ENCODE measurements at places on chromosomes 5 and 9.

GRCh38 chr5:177362610-177363507 lies 5.1 kb downstream of the RGS14 start:
- peak; percentile 67 for ATAC-seq

DNA sequence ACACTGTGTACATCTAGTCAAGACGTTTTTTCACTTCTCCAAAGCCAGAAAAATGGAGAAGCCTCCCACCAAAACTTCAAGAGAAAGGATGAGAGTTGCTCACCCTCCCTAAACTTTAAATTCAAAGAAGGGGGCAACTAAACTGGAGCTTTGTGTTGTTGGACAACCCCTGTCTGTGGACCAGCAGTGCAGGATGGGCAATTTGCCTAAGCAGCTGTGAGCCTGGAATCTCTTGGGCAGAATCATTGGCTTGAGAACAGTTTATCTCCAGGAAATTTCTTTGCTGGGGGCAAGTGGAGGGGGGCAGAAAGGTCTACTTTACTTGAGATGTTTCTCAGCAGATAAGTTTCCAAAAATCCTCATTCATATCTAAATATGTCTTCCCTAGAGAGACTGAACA lies 151.8 kb downstream of the MUSK start:
- no peak for ATAC-seq

GRCh38 chr5:142507531-142508372 lies 178.1 kb downstream of the FGF1 start:
- ATAC-seq: peak; percentile 71

DNA sequence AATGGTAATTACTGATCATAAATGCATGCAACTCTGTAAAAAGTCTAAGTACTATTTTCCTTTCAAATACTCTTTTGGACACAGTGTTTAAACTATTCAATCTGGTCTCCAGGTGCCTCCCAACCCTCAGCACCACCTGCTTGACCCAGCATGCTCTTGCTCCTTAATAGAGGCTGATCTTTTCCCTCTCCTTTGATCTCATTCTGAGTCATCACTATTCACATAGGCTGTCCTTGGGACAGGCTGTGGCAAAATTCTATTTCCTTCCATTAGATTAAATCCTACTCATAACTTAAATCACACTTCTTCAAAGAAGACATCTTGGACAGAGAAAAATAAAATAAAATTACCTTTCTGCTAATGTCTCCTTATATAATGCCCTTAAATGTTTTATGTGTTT lies 199.4 kb upstream of the ST8SIA4 start:
- ATAC-seq: peak; percentile 81

DNA sequence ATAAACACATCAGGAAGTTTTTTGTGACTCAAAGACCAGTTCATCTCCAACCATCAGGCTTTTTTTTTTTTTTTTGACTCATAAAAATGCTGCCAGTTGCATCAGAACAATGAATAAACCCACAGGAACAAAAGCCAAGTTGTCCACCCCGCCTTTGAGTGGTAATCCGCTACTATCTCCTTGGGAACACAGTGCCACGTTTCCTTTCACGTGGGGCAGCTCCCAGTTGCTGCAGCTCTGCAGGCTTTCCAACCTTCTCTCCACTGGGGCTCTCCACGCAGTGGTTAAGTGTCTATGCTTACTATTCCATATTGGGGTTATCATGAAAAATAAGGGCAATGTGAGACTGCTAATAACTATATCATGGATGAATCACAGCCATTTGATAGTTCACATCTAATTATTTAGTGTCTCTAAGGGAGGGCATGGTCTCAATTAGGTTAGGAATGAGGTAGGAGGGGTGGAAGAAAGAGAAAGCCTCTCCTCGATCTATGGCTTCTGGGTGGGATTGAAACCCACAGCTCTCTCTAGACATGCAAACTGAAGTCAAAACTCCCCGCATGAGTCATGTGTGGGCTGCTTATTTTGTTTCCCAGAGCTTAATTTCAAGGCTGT lies 55.8 kb upstream of the ACTBL2 start:
- ATAC-seq: peak; percentile 84

DNA sequence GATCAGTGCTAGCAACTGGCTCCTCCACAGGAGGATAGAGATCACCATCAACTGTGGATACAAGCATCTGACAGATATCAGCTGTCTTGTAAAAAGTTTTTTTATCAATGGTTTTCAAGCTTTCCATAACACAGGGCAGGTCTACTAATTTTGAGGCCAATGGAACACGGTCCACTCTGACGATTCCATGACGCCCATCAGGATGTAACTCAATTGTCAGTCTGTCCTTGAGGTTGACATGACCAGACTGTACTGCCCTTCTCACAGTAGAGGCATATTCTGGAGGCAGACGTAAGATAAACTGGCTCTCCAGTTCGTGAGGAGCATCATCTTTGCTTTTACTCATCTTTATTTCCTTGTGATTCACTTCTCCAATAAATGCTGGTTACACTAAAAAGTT lies 885 bp downstream of the TAF7 start:
- no peak for ATAC-seq

GRCh38 chr5:130715541-130715940 lies 449.5 kb downstream of the HINT1 start:
- no peak for ATAC-seq

DNA sequence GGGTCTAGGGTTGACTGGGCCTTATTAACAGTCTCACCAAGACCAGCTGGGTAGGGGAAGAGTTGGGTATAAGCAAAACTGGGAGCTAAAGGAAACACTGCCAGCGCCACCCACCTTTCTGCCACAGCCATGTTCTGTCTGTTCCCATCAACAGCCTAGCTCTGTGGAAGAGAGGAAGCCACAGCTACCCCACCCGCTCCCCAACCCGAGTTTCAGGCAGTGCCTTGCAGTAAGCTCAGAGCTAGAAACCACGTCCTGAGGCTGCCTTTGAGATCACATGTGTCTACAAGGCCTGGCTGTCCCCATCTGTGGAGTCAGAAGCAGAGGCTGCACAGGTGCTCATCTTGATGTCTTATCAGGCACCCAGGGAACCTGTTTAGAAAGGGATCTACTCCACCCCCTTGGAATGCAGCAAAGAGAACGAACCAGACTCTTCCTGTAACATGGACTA lies 15.3 kb downstream of the HNRNPH1 start:
- peak; percentile 3 for ATAC-seq

DNA sequence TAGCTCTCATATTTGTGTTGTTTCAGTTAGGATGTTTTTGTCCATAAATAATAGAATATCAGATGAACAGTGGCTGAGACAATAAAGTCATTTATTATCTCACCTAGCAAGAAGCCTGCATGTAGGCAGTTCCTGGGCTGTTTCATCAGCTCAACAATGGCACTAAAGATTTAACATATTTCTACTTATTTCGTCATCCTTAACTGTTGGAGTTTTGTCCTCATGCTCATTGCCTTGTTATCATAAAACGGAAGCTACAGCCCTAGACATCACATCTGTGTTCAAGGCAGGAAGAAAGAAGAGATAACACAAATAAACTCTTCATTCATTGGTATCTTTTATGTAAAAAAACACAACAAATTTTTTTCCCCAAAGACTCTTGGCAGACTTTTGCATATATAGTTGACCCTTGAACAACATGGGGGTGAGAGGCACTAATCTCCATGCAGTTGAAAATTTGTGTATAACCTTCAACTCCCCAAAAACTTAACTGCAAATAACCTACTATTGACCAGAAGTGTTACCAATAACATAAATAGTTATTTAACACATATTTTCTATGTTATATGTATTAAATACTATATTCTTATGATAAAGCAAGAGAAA lies 277.2 kb upstream of the ADRA1B start:
- ATAC-seq: no peak

- peak; percentile 69 for ATAC-seq
These were observed 35.3 kb upstream of the KCNV2 start for GRCh38 chr9:2681981-2682380.

DNA sequence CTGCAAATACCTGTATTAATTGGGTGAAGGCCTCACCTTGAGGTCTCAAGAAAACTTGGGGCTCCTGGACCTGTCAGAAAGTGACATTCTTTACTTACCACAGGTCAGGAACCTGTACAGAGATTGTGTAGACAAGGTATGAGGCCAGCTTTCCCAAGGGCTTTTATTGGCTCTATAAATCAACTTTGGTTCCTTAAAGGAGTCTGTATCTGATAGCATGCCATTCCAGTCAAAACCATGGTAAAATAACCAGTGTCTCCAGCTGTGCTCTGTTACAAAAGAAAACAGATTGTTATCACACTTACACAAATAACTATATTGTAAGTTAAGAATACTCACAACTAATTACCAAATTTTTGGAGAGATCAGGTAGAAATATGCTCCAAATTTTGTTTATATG lies 64.5 kb downstream of the COL15A1 start:
- no peak for ATAC-seq

All from esophagus mucosa (tissue), 1 donor.